ENCODE measurements at places on chromosomes 4 and X. TPM values are rescaled to one million over a fixed set of nuclear protein-coding genes. Genes with fewer than 3 reads are reported as not detected.
A peak's percentile ranks its signal among the peaks of the same experiment; 100 is the strongest.

- DNase-seq: no peak
Observed at GRCh38 chr4:123319639-123320038, 77.0 kb upstream of the SPRY1 start.

- DNase-seq: peak; percentile 22
Observed at GRCh38 chr4:95362906-95363558, 185.7 kb downstream of the UNC5C start.

DNA sequence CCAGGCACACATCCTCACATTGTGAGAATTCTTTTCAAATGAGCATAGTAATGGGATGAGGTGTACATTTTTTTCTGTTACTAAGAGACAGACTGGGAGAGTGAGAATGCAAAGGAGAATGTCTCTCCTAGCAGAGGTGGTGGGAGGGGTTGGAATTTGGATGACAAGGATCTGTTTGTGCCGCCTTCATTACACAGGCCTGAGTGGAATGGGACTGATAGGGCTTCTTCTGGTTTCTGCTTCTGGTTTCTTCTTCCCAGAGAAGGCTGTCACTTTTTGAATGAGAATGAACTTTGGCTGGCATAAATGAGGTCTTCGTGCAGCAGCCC, 55.4 kb downstream of the C4orf51 start:
- DNase-seq: no peak

- no peak for DNase-seq
Observed at GRCh38 chr4:43992552-43992951, 456.1 kb downstream of the KCTD8 start.

GRCh38 chr4:6520051-6520636, 47.7 kb upstream of the PPP2R2C start:
- DNase-seq: no peak

- DNase-seq: no peak
Observed at GRCh38 chr4:165199286-165199685, 8.1 kb upstream of the KLHL2 start.

GRCh38 chrX:48491809-48492208, 15.8 kb downstream of the FTSJ1 start:
- DNase-seq: no peak

DNA sequence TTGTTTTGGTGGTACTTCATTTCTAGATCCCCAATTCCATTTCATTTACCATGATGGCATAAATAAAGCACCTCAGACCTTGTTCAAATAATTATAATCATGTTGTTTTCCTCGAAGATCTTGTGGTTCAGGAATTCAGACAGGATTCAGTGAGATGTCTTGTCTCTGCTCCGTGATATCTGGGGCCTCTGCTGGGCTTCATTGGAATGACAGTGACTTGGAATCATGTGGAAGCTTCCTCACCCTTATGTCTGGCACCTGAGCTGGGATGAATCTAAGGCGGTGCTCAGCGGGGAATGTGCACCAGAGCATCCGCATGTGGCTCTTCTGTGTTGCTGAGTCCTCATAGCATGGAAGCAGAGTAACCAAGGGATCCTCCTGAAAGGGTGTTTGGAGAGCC, 132.2 kb downstream of the VEGFC start:
- DNase-seq: no peak

GRCh38 chrX:28188526-28188925, 207.3 kb upstream of the DCAF8L1 start:
- no peak for DNase-seq

DNA sequence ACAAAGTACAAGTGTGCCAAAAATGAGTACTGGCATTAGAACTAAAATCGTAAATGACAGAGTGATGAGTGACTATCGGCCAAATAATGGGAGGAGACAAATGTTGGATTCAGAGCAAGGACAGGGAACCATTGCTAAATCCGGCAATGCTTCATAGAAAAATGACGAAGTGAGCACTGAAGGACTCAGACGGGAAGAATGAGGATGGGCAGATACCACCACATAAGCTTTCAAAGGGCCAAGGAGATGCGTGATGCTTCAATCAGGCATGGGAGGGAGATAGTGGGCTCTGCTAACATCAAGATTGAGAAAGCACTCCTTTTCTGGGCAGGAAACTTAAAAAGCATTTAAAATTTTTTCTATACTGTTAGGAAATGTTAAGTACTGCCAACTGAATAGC, 21.6 kb downstream of the RBBP7 start:
- no peak for DNase-seq

GRCh38 chrX:154441564-154441963, 2.4 kb upstream of the FAM50A start:
- DNase-seq: no peak

- DNase-seq: no peak
Observed at GRCh38 chrX:111020283-111020682, 75.7 kb upstream of the PAK3 start.

DNA sequence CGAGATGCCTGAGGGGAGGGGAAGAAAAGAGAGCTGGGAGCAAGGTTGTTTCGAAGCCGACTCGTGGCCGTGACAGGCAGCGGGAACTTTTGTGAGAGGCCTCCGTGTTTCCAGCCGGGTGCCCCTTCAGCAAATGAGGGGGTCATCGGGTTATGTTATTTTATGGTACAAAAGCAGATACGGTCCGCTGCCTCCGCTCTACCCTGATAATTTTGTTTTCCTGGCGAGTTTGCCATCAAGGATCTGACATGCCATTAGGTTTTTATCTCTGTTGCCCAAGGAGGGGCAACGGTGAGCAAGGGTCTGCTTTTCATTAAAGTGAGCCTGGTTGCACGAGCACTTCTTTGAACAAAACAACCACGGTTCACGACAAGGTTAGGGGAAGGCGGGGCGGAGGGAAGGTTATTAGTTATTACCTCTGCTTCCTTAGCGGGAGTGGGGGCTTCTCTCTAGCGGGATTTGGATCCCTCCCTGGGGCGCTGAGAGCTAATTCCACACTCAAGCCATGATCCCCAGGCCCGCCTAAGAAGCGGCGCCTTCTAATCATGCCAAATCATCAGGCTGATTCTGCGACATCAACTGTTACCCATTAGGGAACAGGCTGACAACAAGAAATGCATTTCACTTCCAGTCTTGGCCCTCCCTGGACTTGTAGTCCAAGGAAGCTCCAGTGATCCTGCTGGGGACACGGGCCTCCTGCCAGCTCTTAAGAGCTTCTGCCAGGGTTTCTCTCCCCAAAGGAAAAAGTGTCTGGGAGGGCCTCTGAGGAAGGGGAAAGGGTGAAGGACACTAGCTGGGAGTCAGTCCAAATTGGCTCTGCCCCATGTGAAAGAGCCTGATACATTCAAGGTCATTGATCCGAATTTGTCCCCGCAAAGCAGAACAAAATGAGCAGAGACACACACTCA, 617.7 kb downstream of the MID1IP1 start:
- DNase-seq: no peak

- DNase-seq: no peak
Observed at GRCh38 chr4:24160358-24160757, 270.5 kb upstream of the PPARGC1A start.

DNA sequence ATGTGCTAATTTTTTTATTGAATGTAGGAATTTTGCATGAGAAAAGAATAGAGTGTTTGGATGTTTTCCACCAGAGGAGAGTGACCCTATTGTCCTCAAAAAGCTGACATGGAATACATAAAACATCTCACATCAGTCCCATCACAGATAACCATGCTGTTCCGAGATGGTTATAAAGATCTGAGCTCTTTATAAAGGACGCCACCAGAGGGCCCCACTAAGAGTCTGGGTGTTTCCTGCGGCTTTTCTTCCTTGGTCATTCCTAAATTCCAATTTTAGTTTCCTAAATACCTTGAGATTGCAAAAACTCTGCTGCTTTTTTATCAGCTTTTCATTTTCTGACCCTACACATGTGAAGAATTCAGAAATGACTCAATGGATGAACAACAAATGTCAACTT, 504.5 kb upstream of the FRG1 start:
- DNase-seq: no peak

- no peak for DNase-seq
Observed at GRCh38 chrX:48490661-48491060, 14.7 kb downstream of the FTSJ1 start.

- DNase-seq: no peak
Observed at GRCh38 chrX:149497626-149498025, 7.5 kb downstream of the IDS start.

GRCh38 chr4:121069430-121069829, 2.9 kb downstream of the NDNF start:
- DNase-seq: no peak

The CXCL8 gene
- not detected for total RNA-seq

The SMIM10 gene
- 2.6 TPM for total RNA-seq

The EPGN gene
- 0.63 TPM for total RNA-seq

The TMEM154 gene
- total RNA-seq: 0.44 TPM

The TAB3 gene
- total RNA-seq: 13.2 TPM

The ERCC6L gene
- 13.3 TPM for total RNA-seq

The PFKFB1 gene
- total RNA-seq: 0.77 TPM

The RASL11B gene
- 10.2 TPM for total RNA-seq

The SULT1E1 gene
- not detected for total RNA-seq
